Stimulated activated CD4-positive, alpha-beta T cell treated with anti-CD3 and anti-CD28 coated beads, TNF-alpha, amount 100 ng/mL, for 4 hours (primary cell): ENCODE measurements at places on chromosomes 11 and 22.

DNA sequence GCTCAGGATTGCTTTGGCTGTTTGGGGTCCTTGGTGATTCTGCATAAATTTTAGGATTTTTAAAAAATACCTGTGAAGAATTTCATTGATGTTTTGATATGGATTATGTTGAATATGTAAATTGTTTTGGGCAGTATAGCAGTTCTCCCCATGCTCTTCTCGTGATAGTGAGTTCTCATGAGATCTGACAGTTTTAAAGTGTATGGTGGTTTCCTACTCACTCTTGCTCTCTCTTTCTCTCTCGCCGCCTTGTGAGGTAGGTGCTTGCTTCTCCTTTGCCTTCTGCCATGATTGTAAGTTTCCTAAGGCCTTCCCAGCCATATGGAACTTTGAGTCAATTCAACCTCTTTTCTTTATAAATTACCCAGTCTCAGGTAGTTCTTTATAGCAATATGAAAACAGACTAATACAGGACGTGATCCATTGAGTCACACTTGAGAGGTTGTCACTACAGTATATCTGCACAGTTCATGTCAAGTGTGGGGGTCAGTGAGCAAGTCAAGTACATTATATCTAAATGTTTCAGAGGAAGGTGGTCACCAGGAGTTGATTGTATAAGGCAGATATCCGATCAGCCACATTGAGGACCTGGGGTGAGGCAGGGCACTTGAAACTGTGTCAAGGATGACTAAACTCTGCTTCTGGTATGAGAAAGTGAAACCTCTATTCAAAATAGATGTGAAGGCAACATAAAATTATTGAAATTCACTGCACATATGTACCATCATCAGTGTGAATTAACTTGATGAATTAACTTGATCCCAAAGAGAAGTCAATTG, 70.7 kb upstream of the CCDC179 start:
- no peak for DNase-seq

GRCh38 chr11:62487738-62488551, 58.7 kb downstream of the AHNAK start:
- no peak for DNase-seq

DNA sequence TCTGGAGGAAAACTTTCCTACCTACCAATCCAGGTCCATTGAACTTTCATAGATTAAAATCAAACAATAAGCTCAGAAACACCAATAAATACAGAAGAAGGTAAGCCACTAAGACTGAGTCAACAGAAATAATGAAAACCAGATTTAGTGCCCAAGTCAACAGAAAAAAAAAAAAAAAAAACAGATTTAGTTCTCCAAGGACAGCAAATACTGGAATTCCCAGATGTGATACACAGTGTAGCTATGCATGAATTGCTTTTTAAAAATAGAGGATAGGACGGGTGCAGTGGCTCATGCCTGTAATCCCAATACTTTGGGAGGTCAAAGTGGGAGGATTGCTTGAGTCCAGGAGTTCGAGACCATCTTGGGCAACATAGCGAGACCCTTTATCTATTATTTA, 15.7 kb downstream of the DMC1 start:
- DNase-seq, result no peak

- no peak for DNase-seq
Measured at GRCh38 chr22:24137595-24137994, 43.7 kb upstream of the SUSD2 start.

DNA sequence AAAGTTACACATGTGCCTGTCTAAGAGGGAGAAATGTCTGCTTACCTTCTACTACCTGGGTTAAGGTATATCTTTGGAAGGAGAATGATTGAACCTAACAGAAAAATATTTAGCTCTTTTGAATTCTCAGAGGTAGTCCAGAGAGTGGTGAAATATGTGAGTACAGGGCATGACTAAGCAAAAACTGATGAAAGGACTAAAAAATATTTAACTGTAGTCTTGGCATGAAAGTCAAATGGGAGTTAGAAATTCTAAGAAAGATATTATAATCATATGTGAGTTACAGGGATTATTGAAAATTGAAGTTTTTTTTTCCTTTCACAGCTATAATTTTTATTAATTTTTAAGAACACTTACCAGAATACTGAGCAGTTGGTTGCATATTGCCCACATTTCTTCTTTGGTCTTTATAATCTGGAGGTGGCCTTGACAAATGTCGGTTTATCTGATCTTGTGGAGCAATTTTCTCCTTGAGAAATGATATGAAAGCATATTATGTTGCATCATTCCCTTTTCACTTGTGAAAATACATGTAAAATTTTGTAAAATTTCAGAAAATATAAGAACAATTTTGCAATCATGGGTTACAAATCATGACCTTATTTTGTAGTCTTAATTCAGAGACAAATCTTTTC, 61.4 kb upstream of the MTMR2 start:
- no peak for DNase-seq

DNA sequence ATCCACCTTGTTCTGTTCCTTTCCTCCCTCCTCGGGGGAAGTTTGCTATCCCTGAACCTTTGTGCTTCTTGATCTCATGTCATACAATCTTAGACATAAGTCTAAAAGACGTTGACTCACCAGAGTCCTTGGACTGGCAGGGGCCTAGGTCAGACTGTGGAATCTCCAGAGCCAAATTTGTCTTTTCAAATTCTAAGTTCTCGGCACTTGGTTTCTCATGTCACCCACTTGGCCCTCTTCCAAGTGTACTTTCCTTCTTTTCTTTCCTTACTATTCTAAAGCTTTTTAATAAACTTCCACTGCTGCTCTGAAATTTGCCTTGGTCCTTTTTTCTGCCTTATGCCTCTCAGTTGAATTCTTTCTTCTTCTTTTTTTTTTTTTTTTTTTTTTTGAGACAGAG, 30.1 kb upstream of the SMPD1 start:
- DNase-seq, result no peak

DNA sequence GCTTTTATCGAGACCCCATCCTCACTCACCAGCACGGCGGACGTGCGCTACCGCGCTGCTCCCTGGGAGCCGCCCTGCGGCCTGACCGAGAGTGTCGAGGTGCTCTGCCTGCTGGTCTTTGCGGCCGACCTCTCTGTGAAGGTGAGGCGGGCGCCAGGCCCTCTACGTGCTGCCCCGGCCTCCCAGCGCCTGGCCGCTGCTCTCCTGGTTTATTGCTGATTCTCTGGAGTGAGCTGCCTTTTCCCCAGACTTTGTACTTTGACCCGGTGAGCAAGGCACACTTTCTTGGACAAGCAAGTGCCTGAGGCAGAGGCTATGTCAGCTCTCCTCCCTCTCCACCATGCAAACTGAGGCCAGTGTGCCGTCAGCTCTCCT, 6.5 kb downstream of the TPCN2 start:
- DNase-seq, result no peak

DNA sequence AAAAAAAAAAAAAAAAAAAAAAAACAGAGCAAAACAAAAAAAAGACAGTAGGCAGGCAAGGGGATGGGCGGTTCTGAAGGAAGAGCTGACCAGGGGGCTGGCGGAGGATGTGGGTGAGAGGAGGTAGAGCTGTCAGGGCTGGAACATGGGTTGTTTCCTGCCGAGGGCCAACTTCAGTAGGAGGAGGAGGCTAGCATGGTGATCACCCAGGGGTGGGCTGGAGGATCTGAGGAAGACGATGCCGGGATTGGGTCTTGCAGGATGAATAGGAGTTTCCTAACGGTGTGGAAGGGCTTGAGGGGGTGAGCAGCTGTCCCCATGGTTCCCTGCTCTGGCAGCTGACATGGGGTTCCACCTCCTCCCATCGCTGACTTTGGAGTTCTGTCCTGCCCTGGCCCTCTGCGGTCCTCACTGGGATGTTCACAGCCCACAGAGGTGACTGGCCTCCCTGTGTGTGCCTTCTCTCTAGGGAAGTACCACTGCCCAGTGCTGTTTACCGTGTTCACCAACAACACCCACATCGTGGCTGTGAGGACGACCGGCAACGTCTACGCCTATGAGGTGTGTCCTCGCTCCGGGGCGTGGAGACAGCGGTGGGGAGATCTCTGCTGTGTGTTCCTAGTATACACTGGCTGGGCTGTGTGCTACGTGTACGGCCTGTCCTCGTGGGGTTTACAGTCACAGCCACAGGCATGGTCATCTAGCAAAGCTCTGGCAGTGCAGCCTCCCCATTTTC, 15.2 kb downstream of the PPIL2 start:
- no peak for DNase-seq

- no peak for DNase-seq
Measured at GRCh38 chr11:32426819-32427615, 8.3 kb downstream of the WT1 start.

DNA sequence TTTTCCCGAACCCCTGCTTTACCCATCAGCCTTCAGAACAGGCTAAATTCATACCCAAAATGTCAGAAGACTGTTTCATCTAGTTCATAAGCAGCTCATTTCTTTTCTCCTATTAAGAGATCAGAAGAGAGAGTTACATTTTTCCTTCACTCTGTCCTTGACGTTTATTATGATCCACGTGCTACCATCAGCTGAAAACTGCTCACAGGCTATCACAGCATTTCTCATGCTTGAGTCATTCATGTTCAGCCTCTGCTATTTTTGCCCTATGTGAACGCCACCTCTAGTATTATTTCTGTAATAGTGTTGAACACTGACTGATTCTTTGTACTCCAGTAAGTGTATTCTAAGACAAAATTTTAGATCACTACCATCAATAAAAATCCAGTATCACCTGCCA, 51.9 kb downstream of the SLC1A2 start:
- DNase-seq, result no peak

GRCh38 chr11:74646954-74647353, 54.6 kb downstream of the POLD3 start:
- no peak for DNase-seq

DNA sequence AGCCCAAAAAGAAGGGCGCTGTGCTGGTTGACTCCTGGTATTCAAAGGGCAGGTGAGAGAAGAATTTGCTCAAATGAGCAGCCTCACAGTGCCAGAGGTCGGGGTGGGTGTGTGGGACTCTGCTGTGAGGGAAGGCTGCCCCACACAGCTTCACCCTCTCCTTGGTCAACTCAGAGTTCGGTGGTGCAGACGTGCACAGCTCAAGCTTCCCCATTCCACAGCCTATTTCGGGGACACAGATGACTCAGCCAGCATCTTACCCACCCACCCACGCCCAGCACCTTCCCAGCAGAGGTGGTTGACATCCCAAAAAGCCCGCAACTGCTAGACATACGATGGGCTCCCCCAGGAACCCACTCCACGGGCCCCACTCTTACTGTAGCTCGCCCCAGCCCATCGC, 46.5 kb upstream of the CCND1 start:
- no peak for DNase-seq

DNA sequence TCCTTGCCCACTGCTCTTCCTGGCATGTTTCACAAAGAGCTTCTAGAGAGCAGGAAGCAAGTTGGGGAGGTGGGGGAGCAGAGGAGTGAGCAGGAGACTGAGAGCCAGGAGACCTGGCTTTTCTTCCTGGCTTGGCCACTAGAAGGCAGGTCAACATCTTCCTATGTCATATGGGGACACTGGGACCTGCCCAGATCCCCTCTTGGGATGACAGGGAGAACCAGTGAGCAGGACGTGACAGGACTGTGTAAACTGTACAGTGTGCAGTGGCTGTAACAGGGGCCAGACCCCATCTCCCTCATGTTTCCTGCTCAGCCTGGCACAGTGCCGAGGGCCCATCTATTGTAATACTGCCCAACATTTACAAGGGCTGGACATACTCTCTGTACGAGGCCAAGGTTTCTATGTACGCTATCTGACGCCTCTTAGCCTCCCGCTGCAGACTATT, 29.4 kb downstream of the GDPD5 start:
- DNase-seq, result no peak

DNA sequence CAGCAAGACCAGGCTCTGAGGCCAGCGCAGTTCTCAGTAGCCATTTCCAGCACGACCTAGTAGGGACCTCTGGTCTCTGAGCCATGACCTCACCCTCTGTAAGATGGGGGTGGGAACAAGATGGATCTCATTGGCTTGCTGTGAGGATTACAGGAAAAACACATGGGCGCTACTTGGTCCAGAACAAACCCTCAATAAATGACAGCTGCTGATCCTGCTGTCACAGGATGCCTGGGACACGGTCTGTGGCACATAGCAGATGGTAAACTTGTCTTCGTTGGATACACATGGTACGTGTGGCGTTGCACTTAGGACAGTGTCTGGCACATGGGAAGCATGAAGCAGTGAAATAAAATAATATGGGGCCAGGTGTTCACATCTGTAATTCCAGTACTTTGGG, 4.5 kb upstream of the KCTD17 start:
- no peak for DNase-seq

DNA sequence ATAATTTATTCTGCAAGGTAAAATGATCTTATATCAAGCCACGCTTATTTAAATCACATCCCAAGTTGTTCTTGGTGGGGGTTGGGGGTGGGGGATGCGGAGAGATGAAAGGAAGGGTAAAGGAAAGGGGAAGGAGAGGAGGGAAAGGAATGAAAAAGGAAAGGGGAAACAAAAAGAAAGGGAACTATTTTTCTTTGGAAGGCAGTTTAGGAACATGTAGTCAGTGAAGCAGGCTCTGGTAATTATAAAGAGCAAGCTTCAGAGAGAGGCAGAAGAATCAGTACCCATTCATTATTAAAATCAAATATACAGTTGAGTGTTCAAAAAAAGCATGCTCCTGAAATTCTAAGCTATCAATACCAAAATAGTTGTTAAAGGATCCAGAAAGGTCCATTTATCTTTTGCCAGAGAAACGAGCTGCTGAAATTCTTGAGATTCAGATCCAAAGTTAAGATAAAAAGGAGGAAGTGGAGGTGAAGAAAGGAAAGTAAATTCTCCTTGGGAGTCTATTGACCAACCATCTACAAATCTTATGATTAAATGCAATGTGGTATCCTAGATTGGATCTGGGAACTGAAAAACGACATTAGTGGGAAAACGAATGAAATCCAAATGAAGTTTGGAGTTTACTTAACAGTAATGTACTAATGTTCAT, 107.4 kb downstream of the SGSM3 start:
- no peak for DNase-seq

GRCh38 chr11:134332189-134332631, 422 bp downstream of the GLB1L2 start:
- no peak for DNase-seq

GRCh38 chr11:126824035-126824607, 176.4 kb downstream of the KIRREL3 start:
- no peak for DNase-seq

DNA sequence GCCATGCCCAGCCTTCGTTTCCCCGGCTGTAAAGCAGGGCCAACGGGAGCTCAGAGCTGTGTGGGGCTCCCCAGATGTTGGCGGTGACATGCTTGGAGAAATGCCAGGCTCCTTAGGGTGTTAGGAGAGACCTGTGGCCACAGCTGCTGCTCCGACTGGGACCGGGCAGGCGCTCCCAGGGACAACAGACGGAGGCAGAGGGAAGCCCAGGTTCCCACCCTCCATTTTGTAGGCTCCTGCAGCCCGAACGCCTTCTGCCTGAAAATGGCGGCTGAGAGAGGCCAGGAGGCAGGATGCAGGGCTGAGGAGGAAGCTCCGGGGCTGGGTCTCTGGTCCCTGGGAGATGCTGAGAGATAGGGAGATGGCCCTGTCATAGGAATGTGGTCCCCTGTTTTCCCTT, 10.0 kb downstream of the CD6 start:
- DNase-seq, result no peak

DNA sequence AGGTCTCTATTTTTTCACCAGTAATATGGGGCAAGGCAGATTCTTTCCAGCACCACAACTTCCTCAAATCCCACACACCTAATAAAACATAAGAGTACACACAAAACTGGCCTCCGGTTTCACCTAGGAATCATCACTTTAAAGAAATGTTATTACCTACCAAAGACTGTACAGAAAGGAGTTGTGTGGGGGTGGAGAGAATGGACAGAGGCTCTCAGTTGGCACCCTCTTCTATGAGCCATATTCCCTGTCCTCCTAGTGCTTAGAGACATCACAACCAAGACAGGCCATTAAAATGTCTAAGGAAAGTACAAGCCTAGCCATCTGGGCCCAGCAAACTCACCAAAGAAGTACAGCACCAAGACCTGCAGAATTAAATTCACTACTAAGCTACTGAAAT, 56.1 kb downstream of the RBFOX2 start:
- no peak for DNase-seq
